Activated CD4-positive, alpha-beta T cell treated with anti-CD3 and anti-CD28 coated beads, Interleukin-2, amount 50 U/mL, for 1 hour (primary cell): ENCODE measurements at places on chromosomes 16 and 17.
A peak's percentile ranks its signal among the peaks of the same experiment; 100 is the strongest.

DNA sequence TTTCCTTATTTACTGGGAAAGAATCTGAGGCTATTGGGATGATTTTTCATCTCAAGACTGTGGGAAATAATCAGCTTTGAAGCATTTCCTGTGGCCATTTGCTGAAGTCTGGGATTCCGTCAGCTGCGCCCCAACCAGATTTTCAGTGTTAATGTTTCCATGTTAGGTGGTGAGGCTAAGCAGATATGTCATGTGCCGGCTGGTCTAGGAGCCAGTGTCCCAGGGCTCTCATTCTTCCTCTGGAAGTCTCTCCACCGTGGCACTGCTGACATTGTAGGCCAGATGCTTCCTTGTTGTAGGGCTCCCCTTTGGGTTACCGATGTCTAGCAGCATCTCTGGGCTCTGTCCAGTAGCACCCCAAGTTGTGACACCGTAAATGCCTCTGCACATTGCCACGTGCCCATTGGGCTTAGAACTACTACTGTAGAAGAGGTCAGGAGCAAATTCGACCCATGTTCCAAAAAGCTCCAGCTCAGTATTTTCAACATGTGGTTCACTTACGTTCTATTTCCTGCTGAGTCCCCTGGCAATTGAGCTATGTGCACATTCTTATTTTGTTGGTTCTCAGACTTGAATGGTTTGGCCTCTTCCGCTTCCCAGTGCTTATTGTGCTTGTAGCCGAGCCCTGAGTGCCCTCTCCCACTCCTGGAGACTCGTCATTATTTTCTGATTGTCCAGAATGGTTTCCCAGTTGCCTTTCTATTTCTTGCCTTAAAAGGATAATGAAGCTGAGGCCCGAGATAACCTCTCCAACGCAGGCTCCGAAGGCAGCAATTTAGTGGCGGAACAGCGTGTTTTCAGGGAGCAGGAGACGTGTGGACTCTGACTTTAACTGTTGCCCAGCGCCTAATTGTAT is 82.2 kb downstream of the SPECC1 start:
- DNase-seq: no peak

- peak; percentile 42 for DNase-seq
Observed at GRCh38 chr16:8675183-8676159, 1.1 kb downstream of the ABAT start.

GRCh38 chr16:84270071-84270470 is 24.6 kb upstream of the WFDC1 start:
- no peak for DNase-seq

GRCh38 chr17:7850701-7851437 is 4.0 kb upstream of the TMEM88 start:
- peak; percentile 25 for DNase-seq

GRCh38 chr16:30151091-30151490 is 28.1 kb upstream of the MAPK3 start:
- DNase-seq: no peak

DNA sequence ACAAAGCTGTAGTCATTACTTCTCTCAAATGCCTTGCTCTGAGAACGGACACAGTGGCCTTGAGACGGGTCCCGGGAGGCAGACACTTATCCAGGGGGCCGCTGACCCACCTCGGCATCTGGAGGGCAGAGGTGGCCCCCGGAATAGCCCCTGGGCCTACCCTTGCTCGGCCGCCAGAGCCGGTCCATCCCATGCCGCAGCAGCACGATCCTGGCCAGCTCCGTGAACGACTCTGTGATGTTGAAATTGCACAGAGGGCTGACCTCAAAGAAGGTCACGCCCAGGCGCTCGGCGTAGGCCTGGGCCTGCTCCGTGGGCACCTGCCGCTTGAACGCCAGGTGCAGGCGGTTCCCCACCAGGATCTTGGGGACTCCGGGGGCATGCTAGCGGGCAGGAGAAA is 10.1 kb upstream of the WDR45B start:
- no peak for DNase-seq

- DNase-seq: no peak
Observed at GRCh38 chr17:9696279-9697044, 51.1 kb downstream of the USP43 start.

- DNase-seq: peak; percentile 35
Observed at GRCh38 chr17:75535119-75535537, 9.6 kb downstream of the LLGL2 start.

- DNase-seq: no peak
Observed at GRCh38 chr16:35741546-35741945, 2282.1 kb downstream of the TP53TG3F start.

GRCh38 chr16:57297856-57298255 is 13.4 kb upstream of the PLLP start:
- peak; percentile 46 for DNase-seq

GRCh38 chr16:49365711-49366509 is 7.7 kb upstream of the C16orf78 start:
- DNase-seq: no peak

GRCh38 chr16:85254051-85254450 is 141.8 kb upstream of the CIBAR2 start:
- no peak for DNase-seq

DNA sequence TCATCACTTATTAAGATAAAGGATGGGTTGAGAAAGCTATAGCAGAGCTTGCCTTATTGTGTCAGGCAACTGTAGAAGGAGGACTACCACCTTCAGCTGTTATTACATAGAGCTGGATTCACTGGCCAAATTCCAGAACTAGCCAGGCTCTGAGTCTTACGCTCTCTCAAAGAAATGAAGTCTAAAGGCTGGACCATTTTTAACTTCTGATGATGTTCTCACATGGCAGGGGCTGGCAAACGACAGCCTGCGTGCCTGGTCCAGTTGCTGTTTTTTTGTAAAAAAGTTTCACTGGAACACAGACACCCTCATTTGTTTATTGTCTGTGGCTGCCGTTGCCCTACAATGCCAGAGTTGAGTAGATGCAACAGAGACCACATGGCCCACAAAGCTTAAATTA is 21.2 kb downstream of the TRAF4 start:
- no peak for DNase-seq

GRCh38 chr17:50926523-50926922 is 60.4 kb upstream of the TOB1 start:
- no peak for DNase-seq

- DNase-seq: no peak
Observed at GRCh38 chr17:21460358-21460757, 84.2 kb downstream of the KCNJ12 start.

GRCh38 chr17:40778461-40778860 is 3.9 kb downstream of the KRT27 start:
- no peak for DNase-seq

DNA sequence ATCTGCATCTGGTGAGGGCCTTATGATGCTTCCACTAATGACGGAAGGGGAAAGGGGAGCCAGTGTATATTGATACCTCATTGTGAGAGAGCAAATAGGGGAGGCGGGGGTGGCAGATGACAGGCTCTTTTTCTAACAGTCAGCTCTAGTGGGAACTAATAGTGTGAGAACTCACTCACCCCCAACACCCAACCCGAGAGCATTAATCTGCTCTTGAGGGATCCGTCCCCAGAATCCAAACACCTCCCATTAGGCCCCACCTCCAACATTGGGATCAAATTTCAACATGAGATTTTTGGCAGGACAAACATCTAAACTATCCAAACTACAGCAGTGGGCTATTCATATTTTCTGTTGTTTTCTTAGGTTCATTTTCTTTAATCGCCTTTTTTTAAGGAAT is 54.4 kb downstream of the BPTF start:
- no peak for DNase-seq

DNA sequence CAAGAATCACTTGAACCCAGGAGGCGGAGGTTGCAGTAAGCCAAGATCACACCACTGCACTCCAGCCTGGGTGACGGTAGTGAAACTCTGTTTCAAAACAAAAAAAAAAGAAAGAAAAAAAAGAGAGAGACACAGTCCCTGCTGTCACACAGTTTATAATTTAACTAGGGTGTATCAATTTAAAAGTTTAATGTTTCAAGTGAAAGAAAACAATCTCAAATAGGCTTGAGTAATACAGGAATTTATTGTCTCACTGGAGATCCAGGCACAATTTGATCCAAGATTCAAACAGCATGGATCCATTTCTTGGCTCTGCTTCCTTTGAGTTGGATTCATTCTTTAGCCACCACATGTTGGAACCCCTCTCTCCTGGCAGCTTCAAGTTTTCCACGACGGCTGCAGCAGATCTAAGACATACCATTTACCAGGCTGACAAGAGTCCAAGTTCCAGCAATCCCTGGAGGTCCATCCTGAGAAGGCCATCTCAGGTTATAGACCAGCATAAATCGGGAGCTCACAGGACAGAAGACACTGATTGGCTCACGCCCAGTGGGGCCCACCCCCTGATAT is 97.5 kb downstream of the YPEL2 start:
- no peak for DNase-seq

DNA sequence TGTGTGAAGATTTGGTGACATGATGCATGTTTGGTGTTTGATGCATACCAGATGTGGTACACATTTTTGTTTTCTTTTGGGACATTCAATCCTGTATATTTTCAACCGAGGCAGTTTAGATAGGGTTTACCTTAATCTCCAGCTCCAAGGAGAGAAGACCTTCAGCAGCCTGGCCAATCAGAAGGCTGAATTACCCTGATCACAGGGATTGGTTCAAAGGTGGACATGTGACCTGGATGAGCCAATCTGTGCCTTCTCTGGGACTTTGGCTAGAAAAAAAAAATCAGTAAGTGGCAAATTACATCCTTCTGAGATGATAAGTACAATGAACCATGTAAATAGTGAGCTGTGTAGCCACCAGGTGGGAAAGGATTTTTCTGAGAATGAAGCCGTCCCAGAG is 205.1 kb downstream of the SHISA9 start:
- DNase-seq: no peak

DNA sequence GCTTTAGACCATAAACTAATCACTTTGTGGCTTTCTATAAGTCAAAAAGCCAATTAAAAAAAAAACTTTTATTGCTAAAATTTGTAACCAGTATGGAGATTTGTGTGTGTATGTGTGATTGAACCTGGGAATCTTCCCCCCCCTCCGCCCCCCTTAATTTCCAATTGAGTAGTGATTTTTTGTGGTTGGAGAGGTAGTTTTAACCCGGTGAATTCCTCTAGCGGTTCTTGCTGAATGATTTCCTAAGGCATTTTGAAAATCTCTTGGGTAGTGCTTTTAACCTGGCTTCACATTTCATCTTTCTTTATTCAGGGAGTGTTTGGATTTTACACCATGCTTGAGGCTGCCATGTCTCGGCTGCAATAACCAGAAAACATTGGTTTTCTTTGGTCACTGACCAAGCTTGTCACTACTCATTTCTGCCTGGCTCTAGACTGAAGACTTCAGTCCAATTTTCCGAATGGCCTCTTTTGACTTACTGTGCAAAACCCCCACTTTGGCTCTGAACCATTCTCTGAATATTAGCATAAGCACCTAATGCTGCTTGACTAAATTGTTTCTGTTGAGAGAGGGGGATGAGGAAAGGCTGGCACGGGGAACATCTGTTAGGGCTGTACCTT is 35.6 kb downstream of the PRKCA start:
- no peak for DNase-seq

DNA sequence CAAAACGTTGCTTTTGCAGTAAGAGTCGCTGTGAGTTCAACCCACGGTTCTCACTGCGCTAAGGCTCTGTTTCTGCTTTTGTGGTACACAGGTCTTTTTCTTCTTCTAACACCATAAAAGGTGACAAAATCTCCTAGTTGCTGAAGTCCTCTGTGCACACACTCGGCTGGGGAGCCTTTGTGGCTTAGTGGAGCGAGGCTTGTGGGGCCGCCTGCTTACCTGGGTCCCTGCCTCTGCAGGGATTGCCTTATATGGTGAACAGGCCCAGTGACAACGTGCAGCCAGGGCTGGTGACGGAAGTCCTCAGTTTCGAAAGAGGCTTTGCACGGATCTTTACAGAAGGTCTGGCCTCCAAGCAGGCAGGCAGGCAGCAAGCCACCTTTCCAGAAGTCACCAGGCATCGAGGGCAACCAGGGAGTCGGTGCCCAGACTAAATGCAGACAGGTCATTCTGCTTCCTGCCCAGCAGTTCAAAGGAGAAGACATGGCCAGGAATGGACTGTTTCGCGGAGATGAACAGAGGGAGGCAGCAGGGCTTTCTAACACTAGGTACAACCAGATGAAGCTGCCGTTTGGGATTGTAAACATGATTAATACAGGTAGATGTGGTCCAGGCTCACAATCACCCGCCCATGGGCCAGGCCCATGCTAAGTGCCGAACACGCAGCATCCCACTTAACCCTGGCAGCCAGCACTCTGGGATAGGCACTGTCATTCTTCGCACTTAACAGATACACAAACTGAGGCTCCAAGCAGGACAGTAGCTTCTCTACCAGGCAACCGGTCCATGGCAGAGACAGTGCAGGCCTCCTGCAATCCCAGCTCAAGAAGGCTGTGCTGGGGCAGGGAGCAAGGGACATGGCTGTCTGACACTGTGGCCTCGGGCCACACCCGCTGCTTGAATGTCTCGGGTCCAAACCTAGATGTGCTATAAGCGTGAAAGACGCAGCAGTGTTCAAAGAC is 10.7 kb upstream of the MEAK7 start:
- DNase-seq: peak; percentile 76

DNA sequence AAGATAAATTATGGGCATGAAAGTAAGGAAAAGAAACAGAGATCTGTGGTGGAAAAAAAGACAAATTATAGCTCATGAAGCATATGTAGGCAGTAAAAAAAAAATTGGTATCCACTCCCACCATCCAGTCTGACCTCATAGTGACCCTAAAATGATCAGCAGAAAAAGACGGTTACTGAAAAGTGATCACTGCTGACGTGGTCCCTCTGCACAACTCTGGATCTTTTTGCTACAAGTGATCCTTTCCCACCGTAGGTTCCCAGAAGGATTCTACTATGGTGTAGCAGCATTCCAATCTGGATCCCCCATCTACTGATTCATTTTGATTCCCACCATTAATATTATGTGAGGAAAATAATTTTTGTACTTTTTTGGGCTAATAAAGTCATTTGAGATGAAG is 10.9 kb upstream of the CHST6 start:
- no peak for DNase-seq

DNA sequence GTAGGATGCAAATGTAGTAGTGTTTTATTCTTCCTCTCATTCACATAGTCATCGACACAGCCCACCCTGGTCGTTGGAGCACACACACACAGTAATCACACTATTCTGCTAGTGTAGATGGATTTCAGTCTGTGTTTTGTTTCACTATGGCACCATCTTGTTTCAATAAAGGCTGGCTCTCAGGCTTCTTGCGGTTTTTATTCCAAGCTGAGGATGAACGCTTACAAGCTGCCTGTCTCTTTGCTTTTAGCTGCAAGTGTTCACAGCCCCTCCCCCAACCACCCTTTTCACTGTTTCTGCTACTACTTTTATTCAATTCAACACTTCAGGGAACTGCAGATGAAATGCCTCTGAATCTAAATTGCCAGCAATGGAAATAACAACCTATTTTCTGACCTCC is 140.9 kb upstream of the PMFBP1 start:
- no peak for DNase-seq

DNA sequence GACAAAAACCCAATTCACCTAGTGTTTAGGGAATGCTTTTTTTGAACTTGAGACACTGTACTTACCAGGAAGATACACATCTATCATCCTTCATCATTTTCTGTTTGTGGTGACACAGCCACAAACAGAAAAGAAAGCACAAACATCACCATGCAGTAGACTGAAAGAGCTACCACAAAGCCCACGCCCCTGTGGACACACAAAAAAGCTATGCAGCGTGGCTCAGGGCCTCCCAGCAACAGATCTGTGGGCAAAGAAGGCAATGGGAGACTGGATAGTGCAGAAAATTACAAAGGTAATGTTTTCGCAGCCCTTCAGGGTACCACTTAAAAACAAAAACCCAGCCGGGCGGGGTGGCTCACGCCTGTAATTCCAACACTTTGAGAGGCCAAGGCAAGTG is 9.6 kb downstream of the COTL1 start:
- DNase-seq: no peak

- no peak for DNase-seq
Observed at GRCh38 chr17:5598457-5598856, 14.1 kb upstream of the NLRP1 start.
